ENCODE measurements at places on chromosomes 5 and 9. TPM values are rescaled to one million over a fixed set of nuclear protein-coding genes. Genes with fewer than 3 reads are reported as not detected.

Gene C5orf46
- not detected for total RNA-seq

DNA sequence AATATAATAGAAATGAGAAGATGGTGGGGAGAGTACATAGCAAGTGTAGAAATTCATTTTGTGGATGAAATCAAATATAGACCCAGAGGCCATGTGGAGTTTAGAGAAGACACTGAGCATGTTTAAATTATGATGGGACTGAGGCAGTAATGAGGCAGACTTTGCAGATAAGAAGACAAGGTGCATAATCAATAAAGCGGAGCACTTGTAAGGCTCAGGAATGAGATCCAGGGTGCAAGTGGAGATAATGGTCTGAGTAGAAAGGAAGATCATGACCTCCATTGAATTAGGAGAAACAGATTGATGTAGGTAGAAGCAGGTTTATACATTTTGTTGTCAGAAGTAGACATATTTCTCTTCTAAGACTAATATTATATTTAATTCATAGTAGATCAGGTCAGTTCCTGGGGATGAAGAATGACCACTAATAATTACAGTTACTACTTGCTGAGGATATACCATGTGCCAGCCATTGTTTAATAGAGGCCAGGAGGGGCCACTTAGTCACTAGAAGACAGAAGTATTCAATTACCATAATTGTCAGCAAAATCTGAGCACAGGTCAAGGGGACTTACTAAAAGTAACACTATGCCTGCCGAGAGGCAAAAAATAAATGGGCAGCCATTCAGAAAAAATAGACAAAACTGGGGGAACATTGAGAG is 479.8 kb downstream of the DNAH5 start:
- DNase-seq = no peak

DNA sequence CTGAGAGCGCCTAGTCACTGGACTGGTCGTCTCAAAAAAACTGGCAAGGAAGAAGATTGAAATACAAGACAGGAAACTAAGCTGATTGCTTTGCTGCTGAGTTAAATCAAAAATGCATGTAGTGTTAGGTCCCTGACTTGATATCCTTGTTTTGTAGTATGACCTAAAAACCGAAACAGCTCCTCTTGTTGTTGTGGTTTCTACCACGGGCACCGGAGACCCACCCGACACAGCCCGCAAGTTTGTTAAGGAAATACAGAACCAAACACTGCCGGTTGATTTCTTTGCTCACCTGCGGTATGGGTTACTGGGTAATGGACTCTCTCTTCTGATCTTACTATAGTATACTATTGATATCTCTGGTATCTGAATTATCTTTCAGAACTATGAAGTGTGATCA is 4.3 kb downstream of the MTRR start:
- no peak for DNase-seq

DNA sequence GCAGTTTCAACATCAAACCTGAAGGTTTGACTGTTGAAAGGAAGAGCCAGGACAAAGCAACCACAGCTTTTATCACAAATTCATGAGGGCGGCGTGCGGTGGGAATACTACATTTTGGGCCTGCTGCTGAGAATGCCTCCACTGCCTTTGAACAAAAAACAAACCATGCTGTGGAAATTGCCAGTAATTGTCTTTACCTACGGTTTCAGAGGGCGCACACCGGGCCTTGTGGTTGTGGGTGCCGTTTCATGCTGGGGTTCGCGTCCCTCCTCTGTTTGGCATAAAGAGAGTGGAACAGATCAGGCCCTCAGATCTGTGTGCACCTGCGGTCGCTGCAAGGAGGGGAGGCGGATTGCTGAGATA is 27.6 kb upstream of the TCF7 start:
- no peak for DNase-seq

GRCh38 chr9:106726070-106726815 is 136.7 kb upstream of the ZNF462 start:
- DNase-seq = no peak

Gene GRXCR2
- total RNA-seq = not detected

- no peak for DNase-seq
Measured at GRCh38 chr9:76751001-76751400, 13.2 kb upstream of the PCA3 start.

Gene ZNF782
- 4.8 TPM for total RNA-seq

DNA sequence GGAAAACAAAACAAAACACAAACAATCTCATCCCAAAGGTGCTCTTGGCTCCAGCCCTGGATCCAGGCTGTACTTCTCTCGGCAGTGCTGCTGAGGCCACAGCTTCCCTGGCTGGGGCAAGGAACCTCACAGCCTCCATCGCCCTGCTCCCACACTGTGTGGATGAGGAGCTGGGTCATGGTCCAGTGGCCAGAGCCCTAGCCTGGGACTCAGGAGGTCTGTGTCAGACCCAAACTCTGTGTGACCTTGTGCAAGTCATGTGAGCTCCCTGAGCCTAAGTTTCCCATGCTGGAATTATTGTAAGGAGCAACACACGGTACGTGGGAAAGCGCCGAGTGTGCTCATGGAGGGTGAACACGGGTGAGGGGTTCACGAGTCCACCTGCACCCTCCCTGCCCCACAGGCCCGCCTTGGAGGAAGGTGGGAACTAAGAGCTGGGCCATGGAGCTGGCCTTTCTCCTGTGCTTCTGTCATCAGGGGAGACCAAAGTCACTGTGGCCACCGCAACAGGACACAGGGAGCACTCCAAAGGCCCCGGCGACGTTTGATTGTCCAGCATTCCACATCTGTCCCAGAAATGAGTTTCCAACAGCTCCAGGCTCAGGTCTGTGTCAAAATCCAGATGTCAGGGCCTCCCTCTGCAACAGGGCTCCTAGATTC is 26.2 kb upstream of the SMU1 start:
- no peak for DNase-seq

- no peak for DNase-seq
Measured at GRCh38 chr5:58706736-58707135, 123.9 kb downstream of the RAB3C start.

Gene SCGB3A2
- not detected for total RNA-seq

GRCh38 chr5:137708062-137708461 is 27.8 kb downstream of the KLHL3 start:
- DNase-seq = no peak

- no peak for DNase-seq
Measured at GRCh38 chr5:59525957-59526356, 367.6 kb downstream of the PDE4D start.

GRCh38 chr5:84506625-84507024 is 121.9 kb upstream of the EDIL3 start:
- no peak for DNase-seq

Gene RNF208
- total RNA-seq = not detected

DNA sequence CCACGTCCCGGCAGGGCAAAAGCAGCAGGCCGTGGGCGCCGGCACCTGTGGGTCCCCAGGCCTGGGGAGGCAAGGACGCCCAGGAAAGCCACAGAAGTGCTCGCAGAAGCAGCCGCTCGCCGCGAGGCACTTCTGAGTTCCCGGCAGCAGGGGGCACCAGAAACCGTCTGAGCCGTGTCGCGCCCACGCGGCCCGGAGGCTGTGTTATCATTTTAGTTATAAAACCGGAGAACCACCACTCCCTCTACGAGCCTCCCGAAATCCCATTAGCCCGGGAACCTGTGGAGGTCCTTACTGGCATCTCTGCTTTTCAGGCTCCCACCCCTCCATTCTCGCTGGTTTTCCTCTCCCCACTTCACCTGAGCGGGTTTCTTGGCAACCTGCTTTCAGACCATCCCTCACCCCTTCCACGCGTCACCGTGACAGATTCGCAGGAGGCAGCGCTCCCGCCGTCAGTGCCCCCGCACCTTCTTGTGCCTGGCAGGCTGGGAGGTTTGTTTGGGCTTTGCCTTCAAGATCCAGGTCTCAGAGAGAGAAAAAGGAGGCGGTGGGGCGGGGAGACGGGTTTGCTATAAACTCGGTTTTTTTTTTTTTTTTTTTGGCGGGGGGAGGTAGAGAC is 2.3 kb downstream of the GDNF start:
- peak; percentile 62 for DNase-seq

Gene GPX3
- total RNA-seq = 1.2 TPM

GRCh38 chr9:79378107-79378506 is 193.7 kb upstream of the TLE4 start:
- no peak for DNase-seq

DNA sequence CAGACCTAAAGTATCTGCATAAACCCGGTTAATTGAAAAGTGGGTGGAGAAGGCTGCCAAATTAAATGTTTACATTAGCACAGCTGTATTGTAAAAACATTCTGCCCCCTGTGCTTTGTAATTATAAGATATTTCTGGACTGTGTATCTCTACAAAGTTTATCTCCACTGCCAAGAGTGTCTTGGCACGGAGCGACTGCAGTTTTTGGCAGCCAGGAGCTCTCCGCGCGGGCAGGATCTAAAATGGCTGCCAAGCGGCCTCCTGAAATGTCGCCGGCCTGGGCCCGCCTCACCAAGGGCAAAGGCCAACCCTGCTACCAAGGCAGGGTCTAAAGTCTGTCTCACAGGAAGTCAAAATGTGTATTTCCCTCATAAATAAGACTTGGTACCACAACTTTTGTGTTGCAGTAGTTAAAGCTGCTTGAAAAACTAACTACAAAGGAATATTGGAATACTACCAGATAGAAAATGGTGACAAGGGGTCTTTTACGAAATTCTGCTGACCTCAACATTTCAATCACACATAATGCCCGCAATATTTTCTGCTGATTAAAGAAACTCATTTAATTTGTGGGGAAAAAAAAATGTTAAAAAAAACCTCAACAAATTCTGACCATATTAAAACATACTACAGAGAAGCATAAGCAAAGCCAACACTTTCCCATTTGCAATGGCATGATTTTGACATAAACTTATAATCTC is 110.4 kb downstream of the NFIB start:
- DNase-seq = no peak

Gene PROB1
- total RNA-seq = 0.03 TPM

GRCh38 chr5:75335952-75336614 is 937 bp upstream of the HMGCR start:
- peak; percentile 93 for DNase-seq

GRCh38 chr5:132283423-132284043 is 10.7 kb upstream of the SLC22A4 start:
- DNase-seq = peak; percentile 70

- DNase-seq = peak; percentile 54
Measured at GRCh38 chr5:100479079-100479688, 56.0 kb upstream of the FAM174A start.

Gene PFN3
- total RNA-seq = not detected

Gene RAB3C
- total RNA-seq = 0.24 TPM

Gene SLC46A2
- total RNA-seq = not detected

Gene CACNA1B
- total RNA-seq = 0.11 TPM

- no peak for DNase-seq
Measured at GRCh38 chr5:149760854-149761187, 30.7 kb downstream of the PPARGC1B start.

Gene KLF9
- total RNA-seq = 43.1 TPM

DNA sequence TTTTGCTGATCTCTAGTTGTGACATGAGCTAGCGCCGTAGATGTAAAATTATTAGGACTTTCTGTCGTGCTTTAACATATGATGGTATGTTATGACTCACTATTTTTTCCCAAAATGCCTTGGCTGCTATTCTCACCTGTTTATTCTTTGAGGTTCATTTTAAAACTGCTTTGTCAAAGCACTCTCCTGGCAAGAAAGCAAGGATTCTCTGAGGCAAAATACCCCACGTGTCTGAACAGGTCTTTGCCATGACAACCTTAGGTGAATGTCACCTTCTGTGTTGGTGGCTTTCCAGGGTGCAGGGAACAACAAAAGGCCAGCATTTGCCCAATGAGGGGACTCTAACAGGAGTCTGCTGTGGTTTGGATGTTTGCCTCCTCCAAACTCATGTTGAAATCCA is 30.6 kb upstream of the COL5A1 start:
- no peak for DNase-seq

GRCh38 chr9:137744632-137745183 is 125.9 kb downstream of the EHMT1 start:
- no peak for DNase-seq

Gene SLCO4C1
- 0.05 TPM for total RNA-seq

- DNase-seq = no peak
Measured at GRCh38 chr5:149860801-149861322, 83.7 kb downstream of the PDE6A start.

All from SK-MEL-5 (cell line).